Activated naive CD8-positive, alpha-beta T cell treated with anti-CD3 and anti-CD28 coated beads, Interleukin-2, amount 10 ng/mL, durations not matched to agents 7 days and 5 days (primary cell): ENCODE measurements at places on chromosomes 5 and 9. TPM values are rescaled to one million over a fixed set of nuclear protein-coding genes. Genes with fewer than 3 reads are reported as not detected.

DNA sequence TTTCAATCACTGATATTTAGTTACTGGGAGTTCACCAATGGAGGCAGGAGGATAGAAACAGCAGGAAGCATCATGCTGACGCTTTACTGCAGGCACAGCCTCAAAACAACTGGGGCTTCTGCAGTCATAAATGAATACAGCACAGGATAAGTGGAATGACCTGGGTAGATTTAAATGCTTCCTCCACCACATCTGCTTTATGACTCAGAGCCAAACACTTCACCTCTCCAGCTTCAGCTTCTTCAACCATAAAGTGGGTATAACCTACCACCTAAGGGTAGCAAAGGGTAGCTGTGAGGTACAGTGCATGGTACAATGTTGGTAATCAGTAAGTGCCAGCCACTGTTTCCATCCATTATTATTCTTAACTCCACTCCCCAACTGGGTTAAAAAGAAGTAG lies 28.4 kb downstream of the RASEF start:
- H3K27me3 ChIP-seq, result peaks cover 34% of the 10 kb centered on the region
- H3K36me3 ChIP-seq, result no peaks in the 10 kb centered on the region
- no peak overlapping the region for H3K4me3 ChIP-seq
- no peaks in the 10 kb centered on the region for H3K4me1 ChIP-seq
- no peak overlapping the region for H3K27ac ChIP-seq

- H3K27me3 ChIP-seq, result no peaks in the 10 kb centered on the region
- no peak for DNase-seq
- H3K27ac ChIP-seq, result no peak overlapping the region
- peaks cover 1% of the 10 kb centered on the region for H3K4me1 ChIP-seq
- H3K36me3 ChIP-seq, result peaks cover 5% of the 10 kb centered on the region
These were observed 21.9 kb downstream of the ABITRAM start for GRCh38 chr9:108956022-108956630.

DNA sequence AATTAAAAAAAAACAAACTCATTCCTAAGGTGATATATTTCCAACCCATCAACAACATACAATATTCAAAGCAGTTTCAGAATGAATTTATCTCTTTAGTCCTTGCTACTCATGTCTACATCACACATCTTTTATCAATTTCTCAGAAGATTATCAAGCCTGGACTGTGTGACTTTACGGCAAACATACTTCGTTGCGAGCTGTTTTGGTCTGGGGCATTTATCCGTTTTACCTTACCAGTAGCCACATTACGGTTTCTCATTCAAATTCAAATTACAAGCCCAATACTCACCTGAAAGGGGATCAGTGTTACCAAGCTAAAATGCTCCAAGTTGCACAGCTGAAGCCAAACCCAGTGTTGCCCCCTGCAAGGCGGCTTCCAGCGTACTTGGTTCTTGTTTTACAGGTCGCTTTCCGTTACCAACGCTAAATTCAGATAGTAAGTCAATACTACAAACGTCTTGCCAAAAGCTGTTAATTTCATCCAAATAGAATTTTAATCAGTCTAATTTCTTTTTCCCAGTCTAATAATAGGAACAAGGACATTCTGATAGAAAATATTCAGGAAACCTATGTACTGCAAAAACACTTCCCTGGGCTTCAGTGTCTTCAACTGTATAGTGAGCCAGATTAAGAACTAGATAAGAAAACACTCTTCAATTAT lies 1.8 kb downstream of the HNRNPH1 start:
- H3K4me1 ChIP-seq, result peaks cover 50% of the 10 kb centered on the region
- peak overlapping the region; percentile 100 for H3K4me3 ChIP-seq
- peaks cover 52% of the 10 kb centered on the region for H3K36me3 ChIP-seq
- H3K27me3 ChIP-seq, result no peaks in the 10 kb centered on the region
- DNase-seq, result no peak

Gene NDST1
- total RNA-seq, result 1.9 TPM

- H3K4me1 ChIP-seq, result no peaks in the 10 kb centered on the region
- H3K36me3 ChIP-seq, result no peaks in the 10 kb centered on the region
- DNase-seq, result no peak
- H3K27me3 ChIP-seq, result no peaks in the 10 kb centered on the region
- no peak overlapping the region for H3K27ac ChIP-seq
- no peak overlapping the region for H3K4me3 ChIP-seq
These were observed 157.2 kb upstream of the COX7C start for GRCh38 chr5:86460519-86460918.

- H3K27ac ChIP-seq, result no peak overlapping the region
- H3K36me3 ChIP-seq, result no peaks in the 10 kb centered on the region
These were observed 87.6 kb upstream of the TMED7 start for GRCh38 chr5:115713408-115713807.

Gene GAS1
- total RNA-seq, result 0.68 TPM

DNA sequence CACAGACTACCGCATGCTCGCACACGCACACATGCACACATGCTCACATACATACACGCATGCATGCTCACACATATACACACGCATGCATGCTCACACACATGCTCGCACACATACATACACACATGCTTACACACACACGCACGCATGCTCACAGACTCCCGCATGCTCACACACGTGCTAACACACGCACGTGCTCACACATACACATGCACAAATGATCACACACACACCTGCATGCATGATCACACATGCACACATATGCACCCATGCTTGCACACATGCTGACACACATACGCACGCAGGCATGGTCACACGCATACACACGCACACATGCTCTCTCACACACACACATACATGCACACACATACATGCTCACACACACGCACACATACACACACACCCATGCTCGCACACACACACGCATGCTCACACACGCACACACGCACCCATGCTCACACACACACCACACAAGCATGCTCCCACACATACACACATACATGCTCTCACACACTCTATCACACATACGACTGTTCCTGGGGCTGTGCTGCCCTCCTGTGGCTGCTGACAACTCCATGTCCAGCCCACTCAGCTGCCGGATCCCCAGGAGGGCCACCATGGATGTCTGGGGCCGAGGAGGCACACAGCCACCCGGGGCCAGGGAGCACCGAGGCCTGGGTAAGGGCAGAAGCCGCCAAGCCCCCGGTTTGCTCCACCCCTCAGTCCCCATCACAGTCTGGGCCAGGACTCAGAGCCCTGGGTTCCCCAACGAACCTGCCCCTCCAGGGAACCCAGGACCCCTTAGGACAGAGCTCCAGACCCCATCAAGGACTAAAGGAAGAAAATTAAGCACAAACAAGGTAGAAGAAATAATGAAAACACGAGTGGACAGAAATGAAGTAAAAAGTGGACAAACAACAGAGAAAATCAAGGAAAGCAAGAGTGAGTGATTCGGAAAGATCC lies 31.4 kb upstream of the EGFL7 start:
- no peak overlapping the region for H3K4me3 ChIP-seq
- no peaks in the 10 kb centered on the region for H3K27me3 ChIP-seq
- H3K27ac ChIP-seq, result no peak overlapping the region

- no peak for DNase-seq
- H3K27ac ChIP-seq, result no peak overlapping the region
- H3K4me1 ChIP-seq, result peaks cover 8% of the 10 kb centered on the region
- H3K36me3 ChIP-seq, result no peaks in the 10 kb centered on the region
- no peak overlapping the region for H3K4me3 ChIP-seq
These were observed 11.1 kb upstream of the CTSL start for GRCh38 chr9:87714819-87715218.

Gene SEPTIN8
- total RNA-seq, result 40.4 TPM

GRCh38 chr5:32791536-32792243 lies 80.6 kb downstream of the NPR3 start:
- no peak overlapping the region for H3K27ac ChIP-seq
- no peak for DNase-seq
- H3K27me3 ChIP-seq, result no peaks in the 10 kb centered on the region

Gene MAP1B
- not detected for total RNA-seq

- H3K4me1 ChIP-seq, result peaks cover 9% of the 10 kb centered on the region
- no peak for DNase-seq
- H3K4me3 ChIP-seq, result no peak overlapping the region
- H3K27me3 ChIP-seq, result peaks cover 1% of the 10 kb centered on the region
- no peak overlapping the region for H3K27ac ChIP-seq
- H3K36me3 ChIP-seq, result no peaks in the 10 kb centered on the region
These were observed 66.6 kb downstream of the ANGPTL2 start for GRCh38 chr9:127055745-127056402.

DNA sequence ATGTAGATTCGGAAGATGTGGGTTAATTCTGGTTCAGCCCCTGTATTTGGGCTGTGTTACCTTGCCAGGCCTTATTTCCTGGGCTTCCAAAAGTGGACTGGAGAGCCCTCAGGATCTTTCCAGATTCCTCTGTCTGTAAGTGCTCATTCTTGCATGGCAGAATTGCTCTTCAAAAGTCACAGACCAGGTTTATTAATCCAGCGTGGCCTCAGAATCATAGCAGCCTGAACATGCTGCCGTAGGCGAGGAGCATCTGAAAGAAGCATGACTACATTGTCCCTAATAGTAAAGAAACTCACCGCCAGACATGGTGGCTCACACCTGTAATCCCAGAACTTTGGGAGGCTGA lies 307.8 kb downstream of the GADD45G start:
- H3K4me1 ChIP-seq, result no peaks in the 10 kb centered on the region
- DNase-seq, result no peak

Gene FAM174A
- 4.5 TPM for total RNA-seq

- H3K4me1 ChIP-seq, result no peaks in the 10 kb centered on the region
- H3K27ac ChIP-seq, result no peak overlapping the region
- H3K4me3 ChIP-seq, result no peak overlapping the region
- H3K27me3 ChIP-seq, result peaks cover 2% of the 10 kb centered on the region
- DNase-seq, result no peak
- H3K36me3 ChIP-seq, result no peaks in the 10 kb centered on the region
These were observed 60.5 kb upstream of the ENTREP1 start for GRCh38 chr9:69264526-69264925.

DNA sequence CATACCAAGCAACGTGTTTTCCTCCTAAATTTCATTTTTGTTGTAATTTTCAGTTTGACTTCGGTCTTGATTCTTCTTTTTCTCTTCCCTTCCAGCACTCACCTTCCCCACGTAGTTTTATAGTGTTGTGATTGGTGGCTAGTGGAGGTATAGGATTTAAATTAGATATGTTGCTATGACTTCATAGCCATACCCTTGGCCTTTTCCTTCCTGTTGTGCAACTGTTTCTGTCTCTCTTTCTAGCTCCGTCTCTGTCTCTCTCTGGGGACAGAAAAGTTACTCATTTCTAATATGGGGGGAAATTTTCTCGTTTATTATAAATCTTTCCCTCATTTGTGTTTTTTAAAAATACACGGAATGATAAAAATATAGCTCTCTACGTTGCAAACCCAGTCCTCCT lies 20.6 kb upstream of the C5orf24 start:
- no peak for DNase-seq
- H3K4me3 ChIP-seq, result no peak overlapping the region
- H3K4me1 ChIP-seq, result peaks cover 2% of the 10 kb centered on the region
- H3K27me3 ChIP-seq, result no peaks in the 10 kb centered on the region
- peaks cover 9% of the 10 kb centered on the region for H3K36me3 ChIP-seq

DNA sequence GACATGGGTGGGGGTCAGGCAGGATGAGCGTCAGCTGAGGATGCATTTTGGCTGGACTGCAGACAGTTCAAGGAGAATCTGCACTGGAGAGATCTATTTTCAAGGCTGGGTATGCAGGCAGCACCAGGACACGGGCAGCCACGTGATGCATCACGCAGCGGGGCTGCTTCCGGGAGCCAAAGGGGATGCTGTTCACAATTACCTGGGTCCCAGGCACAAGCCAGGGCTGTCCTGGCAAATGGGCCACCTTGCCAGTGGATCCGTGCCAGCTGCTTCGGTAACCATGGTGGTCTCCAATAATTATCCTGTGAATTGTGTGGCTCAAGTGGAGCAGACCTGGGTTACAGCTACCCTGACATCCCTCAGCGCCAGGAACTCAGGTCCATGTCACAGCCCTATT lies 17.5 kb downstream of the DBH start:
- no peak overlapping the region for H3K27ac ChIP-seq
- no peak overlapping the region for H3K4me3 ChIP-seq
- peaks cover 40% of the 10 kb centered on the region for H3K27me3 ChIP-seq
- H3K4me1 ChIP-seq, result peaks cover 5% of the 10 kb centered on the region
- no peak for DNase-seq

Gene PLCXD3
- not detected for total RNA-seq

Gene TMEM252
- total RNA-seq, result not detected

DNA sequence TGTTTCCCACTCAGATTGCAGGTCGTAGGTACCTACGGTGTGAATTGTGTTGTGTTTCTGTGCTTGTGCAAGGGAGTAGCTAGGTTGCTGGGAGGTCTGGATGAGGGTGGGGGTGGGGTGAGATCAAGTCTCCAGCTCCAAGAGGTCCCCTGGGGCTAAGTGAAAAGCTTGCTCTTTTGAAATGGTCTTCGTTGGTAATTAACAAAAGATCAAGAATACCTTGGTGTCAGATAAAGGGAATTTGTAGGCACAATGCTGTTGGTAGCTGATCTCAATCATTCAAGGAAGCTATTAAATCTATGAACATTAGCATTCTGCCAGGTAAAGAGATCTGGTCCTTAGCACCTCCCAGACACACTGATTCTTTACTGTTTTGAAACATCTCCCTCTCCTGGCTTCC lies 928 bp upstream of the PCDHGC4 start:
- H3K36me3 ChIP-seq, result no peaks in the 10 kb centered on the region
- no peak overlapping the region for H3K27ac ChIP-seq
- peaks cover 78% of the 10 kb centered on the region for H3K27me3 ChIP-seq
- H3K4me1 ChIP-seq, result no peaks in the 10 kb centered on the region
- DNase-seq, result no peak

GRCh38 chr5:56480705-56481427 lies 247.7 kb upstream of the ANKRD55 start:
- H3K4me3 ChIP-seq, result peak overlapping the region; percentile 87
- H3K36me3 ChIP-seq, result no peaks in the 10 kb centered on the region
- peaks cover 15% of the 10 kb centered on the region for H3K4me1 ChIP-seq

DNA sequence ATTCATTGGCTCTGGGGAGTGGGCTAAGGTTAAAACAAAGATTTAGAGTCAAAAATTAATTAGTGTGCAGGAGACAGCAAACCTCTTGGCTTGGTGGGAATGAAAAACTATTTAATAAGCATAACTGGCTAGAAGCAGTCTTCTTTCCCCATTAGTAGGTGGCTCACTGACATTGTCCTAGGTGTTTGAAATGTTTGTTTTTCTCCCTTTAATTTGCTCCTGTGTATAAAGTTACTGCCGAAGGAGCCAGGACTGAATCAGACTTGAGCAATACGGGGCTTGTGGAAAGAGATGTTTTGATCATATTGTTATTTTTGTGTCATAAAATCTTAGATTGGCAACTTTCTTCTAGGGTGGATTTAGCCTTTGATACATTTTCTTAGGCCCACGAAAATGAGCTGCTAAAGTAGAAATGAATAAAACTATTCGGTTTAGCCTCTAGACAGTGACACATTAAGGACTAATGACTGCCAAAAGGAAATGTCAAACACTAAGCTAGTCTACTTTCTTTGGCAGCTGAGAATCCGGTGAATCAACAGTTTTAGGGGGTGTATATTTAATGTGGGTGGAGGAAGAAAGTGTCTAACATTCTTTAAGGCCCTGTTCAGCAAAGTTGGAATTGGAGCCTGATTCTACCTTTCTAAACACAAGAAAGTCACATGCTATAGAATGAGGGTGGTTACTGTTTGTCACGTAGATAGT lies 30.2 kb downstream of the LRRTM2 start:
- peaks cover 5% of the 10 kb centered on the region for H3K4me1 ChIP-seq
- H3K36me3 ChIP-seq, result no peaks in the 10 kb centered on the region
- peaks cover 17% of the 10 kb centered on the region for H3K27me3 ChIP-seq
- no peak overlapping the region for H3K4me3 ChIP-seq
- H3K27ac ChIP-seq, result no peak overlapping the region

Gene TTC23L
- not detected for total RNA-seq

Gene PBX3
- 28.0 TPM for total RNA-seq

GRCh38 chr9:89946741-89947140 lies 341.9 kb downstream of the GADD45G start:
- peaks cover 40% of the 10 kb centered on the region for H3K27me3 ChIP-seq
- no peak overlapping the region for H3K4me3 ChIP-seq
- no peaks in the 10 kb centered on the region for H3K4me1 ChIP-seq
- H3K27ac ChIP-seq, result no peak overlapping the region
- no peak for DNase-seq
